Stimulated activated naive CD4-positive, alpha-beta T cell (primary cell): ENCODE measurements at places on chromosomes 2 and 18.

- DNase-seq, result no peak
These were observed 28.2 kb downstream of the SERTAD2 start for GRCh38 chr2:64625299-64626145.

- no peak for DNase-seq
These were observed 8.2 kb downstream of the KCTD1 start for GRCh38 chr18:26540043-26540628.

DNA sequence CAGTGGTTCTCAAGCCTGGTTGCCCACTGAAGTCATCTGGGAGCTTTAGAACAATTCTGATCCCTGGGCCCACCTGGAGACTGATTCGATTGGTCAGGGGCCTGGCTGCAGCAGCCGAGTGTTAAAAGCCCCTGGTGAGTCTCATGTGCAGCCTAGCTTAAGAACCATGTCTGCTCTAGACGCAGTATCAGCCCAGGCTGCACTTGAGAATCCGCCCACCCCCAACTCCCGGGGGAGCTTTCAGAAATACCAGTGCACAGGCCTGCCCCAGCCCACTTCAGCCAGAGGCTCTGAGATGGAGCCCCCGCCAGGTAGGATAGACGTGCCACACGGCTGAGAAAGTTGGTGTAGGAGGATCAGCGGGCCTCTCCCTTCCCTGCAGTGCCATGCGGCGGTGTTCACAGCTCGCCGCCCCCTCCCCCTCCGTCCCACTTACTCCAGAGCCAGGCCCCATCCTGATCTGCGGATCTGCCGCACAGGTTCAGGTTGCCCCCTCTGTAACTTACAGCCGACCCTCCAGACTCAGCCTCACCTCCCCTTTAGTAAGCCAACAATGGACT lies 209.0 kb upstream of the RAB12 start:
- no peak for DNase-seq

DNA sequence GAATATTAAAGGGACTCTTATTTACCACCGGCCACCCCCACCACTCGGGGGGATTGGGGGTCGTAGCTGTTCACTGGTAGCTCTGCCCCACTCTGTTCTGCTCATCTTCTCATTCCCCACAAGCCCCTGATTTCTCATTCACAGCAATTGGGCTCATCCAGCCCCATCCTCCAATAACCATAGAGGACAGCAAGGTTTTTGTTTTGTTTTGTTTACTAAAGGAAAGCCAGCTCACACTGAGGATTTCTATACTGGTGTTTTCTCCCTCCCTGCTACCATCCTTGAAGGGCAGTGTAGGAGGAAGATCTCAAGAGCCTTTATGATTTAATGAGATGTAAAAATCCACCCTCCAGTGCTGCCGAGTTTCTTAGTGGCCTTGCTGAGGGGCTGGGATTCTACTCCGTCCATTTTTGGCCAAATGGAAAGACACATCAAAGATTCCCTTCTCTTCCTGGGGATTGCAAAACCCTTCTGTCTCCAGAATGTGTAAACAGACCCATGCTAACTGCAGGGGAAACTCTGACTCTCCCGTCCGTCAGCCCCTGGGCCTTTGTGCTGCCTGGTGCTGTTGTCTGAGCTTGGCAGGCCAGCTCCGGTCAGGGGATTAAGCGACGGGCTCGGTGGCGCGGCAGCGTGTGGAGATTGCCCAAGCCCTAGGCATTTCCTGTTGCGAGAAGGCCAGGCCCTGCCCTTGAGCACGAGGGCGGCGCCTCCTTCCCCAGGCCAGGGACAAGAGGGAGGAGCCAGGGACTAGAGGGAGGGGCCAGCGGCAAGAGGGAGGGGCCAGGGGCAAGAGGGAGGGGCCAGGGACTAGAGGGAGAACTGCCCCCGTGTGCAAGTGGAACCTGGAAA lies 165.0 kb downstream of the ANTXR1 start:
- DNase-seq, result no peak

DNA sequence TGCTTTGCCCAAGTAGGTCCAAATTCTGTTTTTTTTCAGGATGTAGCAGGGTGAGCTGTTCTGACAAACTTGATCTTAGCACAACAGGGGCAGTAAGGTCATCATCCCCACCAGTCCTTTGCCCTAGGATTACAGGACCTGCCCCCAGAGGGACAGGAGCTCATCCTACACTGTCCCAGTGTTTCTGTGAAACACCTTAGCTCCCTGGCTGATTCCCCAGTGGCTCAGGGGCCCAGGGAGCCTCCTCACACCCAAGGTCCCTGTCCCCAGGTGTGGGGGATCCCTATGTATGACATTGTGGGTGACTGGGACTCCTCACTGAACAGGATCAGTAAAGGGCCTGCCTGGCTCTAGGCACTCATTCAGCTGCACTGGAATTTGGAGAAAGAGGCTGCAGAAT lies 191.2 kb downstream of the ANKRD30B start:
- no peak for DNase-seq

DNA sequence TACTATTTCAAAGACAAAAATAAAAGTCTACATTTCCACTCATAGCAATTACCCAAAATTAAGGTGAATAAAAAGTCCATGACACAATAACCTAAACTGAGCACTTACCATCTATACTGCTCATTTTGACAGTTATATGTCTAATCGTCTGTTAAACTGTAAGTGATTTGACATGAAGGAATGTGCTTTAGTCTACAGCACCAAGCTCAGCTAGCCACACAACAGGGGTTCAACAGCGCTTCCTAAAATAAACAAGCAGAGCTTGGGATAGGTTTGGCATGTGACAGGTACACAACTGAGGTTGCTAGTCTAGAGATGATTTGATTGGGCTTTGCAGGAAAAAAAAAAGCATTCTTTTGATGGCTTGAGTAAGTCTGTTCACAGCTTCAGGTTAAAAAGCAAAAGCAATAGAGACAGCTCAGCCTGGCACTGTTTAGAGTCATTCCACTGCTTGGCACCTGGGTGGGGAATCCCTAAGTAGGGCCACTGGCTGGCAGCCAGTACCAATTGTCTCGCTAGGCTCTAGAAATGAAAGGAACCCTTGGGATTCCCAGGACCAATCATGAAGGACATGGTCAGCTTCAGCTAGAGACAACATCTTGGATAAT lies 78.6 kb downstream of the BARD1 start:
- no peak for DNase-seq

DNA sequence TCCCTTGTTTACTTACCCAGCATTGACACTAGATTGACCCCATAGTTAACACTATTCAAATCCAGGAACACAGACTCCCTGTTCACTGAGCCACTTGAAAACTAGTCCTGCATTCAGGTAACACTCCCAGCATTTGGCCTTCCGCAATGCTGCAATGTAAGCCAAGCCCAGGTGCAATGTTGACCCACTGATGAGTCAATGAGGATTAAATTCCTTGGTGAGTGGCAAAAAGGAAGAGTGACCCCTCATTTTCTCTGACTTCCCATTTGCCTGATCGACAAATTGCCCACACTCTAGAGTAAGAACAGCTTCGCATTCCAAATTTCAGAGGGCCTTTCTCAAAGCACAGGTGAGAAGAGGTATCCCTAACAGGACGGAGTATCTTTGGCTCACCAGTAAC lies 251.9 kb downstream of the FBXO15 start:
- DNase-seq, result no peak

- DNase-seq, result no peak
These were observed 134.4 kb downstream of the CAMKMT start for GRCh38 chr2:44496130-44496529.

DNA sequence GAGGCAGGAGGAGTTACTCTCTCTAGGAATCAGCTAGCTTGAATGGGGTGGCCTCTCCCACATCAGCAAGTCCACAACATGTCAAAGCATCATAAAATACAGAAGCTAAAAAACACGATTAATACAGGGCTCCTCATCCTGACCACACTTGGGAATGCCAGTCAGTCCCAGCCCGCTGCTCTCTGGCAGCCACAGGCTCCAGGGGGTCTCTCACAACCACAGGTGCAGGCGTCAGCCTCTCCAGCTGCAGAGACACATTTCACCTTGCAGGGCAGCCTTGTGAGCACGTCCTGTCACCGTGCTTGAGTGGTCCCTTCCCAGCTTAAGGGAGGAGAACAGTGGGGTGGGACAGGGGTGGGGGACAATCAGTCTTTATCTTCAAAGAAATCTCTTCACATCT lies 137.4 kb upstream of the SH3BP4 start:
- no peak for DNase-seq

DNA sequence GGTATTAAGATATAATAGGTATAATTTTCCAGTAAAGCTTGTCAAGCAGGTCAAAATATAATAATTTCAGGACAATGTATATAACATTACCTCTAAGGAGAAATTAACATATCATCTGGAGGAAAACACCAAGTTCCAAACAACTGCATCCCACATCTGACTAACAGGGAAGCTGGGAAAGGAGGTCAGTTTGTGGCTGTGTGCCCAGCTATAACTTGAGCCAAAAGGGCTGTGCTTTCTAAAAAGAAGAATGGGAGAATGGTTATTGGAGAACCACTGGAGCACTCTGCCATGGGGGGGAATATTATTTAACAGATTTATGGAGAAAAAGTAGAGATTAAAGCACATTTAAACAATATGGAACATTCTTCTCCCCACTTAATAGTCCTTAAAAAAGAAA lies 390.6 kb upstream of the PKDCC start:
- no peak for DNase-seq

GRCh38 chr2:29273004-29273684 lies 157.9 kb downstream of the CLIP4 start:
- DNase-seq, result no peak

GRCh38 chr2:109533823-109534222 lies 79.9 kb downstream of the SEPTIN10 start:
- no peak for DNase-seq

DNA sequence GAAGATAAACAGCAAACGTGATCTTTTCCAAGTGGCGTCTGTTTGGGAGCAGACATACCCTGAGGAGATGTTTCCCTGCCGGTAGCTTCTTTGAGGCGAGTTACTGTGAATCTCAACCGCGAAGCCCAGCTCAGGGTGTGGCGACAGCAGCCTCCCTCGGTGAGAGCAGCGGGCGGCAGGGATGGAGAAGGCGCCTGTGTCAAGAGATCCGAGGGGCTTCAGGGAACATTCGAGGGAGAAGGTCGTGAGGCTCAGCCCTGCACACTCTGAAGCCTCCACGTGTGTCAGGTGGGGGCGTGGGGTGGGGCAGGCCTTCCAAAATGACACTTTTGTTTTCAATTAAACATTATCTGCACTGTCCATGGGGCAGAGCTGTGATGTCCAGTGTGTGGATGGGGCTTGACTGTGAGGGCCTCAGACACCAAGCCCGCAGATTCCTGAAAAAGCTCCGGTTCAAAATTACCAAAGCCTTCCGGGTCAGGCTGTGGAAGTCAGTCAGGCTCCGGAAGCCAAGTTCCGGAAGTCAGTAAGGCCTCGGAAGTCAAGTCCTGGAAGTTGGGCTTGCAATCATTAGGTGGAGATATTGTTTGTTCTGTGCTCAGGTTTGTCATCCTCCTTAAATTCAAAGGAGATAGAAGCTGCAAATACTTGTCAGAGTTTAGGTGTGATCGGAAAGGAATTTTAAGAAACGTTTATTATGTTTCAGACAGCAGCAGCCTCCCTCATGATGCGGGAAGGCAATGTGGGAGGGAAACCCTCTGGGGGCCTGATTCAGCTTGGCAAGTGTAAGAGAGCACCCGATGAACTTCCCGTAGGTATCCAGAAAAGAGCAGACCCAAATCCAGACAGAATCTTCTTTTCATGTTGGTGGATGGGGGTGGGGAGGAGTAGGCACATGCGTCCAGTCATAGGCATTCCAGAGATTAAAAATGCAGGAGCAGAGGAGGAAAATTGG lies 20.7 kb downstream of the SMIM21 start:
- no peak for DNase-seq

DNA sequence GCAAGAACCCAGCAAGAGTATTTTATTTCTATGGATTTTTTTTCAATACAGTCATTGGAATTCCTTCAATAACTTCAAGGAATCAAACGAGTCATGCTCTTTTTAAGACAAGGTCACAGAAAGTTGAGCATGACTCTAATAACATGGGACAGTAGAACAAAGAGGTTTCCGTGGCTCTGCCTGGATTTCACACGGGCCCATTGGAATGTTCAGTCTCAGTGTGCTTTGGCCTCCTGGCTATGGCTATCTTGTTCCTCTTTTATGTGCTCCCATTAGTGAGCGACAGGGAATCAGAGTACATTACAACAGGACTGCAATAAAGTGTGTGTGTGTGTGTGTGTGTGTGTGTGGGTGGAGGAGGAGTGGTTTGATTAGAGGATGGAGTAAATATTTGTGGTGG lies 312.4 kb downstream of the DCC start:
- DNase-seq, result no peak

- no peak for DNase-seq
These were observed 363.6 kb upstream of the CWC22 start for GRCh38 chr2:180370511-180371205.

- DNase-seq, result no peak
These were observed 47.5 kb downstream of the MRPS5 start for GRCh38 chr2:95073856-95074662.

GRCh38 chr18:40250236-40250635 lies 1704.8 kb upstream of the PIK3C3 start:
- no peak for DNase-seq

DNA sequence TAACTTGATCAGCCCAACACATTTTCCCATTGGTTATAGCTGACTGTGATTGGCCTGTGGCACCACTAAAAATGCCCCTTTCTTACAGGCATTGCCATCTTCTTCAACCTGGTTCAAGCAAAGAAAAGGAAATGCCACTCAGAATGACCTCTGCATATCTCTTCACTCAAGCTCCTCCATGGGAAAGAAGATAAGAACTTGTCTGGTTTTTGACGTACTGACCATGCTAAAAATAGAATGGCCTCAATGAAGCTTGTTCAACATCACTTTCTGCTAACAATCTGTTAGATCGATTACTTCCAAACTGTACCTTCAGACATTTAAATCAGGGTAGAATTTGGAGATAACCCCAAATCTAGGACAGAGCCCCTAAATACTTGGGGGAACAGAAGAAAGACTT lies 109.5 kb downstream of the CABYR start:
- no peak for DNase-seq

DNA sequence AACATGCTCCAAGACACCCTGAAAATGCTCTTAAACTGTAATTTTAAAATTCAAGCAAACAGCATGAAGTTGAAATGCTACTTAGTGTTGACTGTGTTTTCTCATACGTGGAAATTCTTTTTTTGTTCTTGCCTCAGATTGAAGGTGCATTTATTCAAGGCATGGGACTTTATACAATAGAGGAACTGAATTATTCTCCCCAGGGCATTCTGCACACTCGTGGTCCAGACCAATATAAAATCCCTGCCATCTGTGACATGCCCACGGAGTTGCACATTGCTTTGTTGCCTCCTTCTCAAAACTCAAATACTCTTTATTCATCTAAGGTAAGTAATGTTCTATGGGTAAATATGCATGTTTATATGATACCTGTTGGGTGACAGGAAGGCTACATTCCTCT lies 82.7 kb downstream of the AOX1 start:
- no peak for DNase-seq

- DNase-seq, result no peak
These were observed 8.9 kb downstream of the AGBL5 start for GRCh38 chr2:27060323-27060722.

- no peak for DNase-seq
These were observed 44.4 kb downstream of the EXOC6B start for GRCh38 chr2:72781480-72781879.

- no peak for DNase-seq
These were observed 173.0 kb upstream of the STK17B start for GRCh38 chr2:196344397-196344796.
